ENCODE measurements at places on chromosomes 3 and 15.
A peak's percentile ranks its signal among the peaks of the same experiment; 100 is the strongest.

DNA sequence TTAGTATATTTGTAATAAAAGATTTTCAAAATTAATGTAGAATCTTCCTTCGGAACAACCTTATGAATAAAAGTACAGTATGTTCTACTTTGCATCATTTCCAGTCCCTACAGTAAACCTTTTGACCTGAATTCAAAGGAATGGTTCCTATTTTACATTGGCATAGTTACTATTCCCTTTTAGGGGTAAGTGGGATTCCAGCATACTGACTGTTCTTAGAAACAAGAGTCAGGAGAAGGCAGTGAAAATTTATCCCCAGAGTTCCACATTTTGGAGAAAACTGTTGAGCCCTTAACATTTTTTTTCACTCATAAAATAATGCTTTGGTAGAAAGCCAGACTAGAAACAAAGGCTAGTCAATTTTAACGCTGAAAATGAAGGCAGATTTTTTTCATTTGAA lies 78.1 kb downstream of the P3H2 start:
- no peak for DNase-seq

DNA sequence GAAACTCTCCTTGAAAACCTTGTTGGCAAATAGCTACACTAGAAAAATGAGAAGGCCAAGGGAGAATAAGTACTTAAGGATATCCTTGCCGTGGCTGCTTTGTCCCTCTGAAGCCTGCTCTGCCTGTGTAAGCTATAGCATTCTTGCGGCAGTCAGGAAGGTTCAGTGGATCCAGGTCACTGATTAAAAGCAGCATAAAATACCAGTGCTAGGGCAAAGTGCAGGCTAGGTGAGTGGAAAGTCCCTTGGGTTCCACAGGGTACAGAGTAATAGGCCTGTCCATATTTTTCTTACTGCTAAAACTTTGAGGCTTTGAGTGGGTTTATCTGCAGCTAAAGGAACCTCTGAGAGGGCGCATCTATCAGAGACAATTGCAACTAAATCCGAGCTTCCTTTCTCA lies 10.3 kb downstream of the CXCR6 start:
- DNase-seq: no peak

DNA sequence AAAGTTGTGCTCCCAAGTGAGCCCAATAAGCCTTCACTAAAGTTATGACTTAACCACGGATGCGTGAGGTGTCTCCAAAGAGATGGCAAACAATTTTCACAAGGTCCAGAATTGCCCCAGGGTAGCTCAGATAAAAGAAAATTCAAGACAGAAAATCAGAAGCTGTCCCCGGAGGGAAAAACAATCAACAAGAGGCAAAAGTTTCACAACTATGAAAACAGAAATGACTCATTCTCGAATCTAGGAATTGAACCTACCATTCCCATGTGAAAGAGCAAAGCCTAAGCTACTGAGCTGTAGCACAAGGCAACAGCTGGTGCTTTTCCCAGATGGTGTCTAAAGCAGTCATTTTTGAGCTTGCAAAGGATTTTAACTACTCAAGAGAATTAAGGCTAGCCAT lies 33.5 kb upstream of the MKRN3 start:
- peak; percentile 13 for DNase-seq

- DNase-seq: no peak
Measured at GRCh38 chr3:42608581-42608980, 8.1 kb downstream of the NKTR start.

DNA sequence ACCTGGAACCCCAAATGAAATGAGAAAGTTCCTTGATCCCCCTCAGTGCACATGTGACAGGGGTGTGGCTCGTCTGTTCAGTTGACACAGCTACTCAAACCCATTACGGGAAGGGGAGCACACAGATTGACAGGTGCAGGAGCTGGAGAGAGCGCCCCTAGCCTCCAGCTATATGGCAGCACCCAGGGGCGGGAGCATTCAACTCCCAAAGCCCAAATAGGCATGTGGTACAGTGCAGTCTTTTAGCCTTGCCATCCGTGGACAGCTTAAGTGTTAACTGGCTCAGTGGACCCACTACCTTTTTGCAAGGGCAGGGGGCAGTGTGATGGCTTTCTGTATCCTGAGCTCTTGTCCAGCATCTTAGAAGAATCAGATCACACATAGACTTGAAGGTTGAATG lies 1374.2 kb upstream of the ALCAM start:
- DNase-seq: no peak

GRCh38 chr3:16842272-16843270 lies 42.2 kb upstream of the PLCL2 start:
- no peak for DNase-seq

- no peak for DNase-seq
Measured at GRCh38 chr3:40237889-40238571, 71.5 kb upstream of the EIF1B start.

DNA sequence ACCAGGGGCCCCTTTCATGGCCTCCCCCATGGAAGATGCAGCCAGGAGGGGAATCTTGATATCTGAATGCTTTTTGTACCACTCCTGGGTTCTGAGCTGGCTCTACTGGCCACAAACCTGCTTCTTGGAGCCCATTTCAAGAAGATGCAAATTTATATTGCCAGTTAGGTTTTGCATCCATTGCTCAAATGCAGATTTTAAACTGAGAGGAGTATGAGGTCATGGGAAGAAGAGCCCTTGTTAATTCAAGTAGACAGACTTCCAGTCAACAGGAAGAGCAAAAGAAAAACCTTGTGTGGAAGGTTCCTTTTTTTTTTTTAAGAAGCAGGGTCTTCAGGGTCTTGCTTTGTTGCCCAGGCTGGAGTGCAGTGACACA lies 133.5 kb downstream of the PDZRN3 start:
- no peak for DNase-seq

DNA sequence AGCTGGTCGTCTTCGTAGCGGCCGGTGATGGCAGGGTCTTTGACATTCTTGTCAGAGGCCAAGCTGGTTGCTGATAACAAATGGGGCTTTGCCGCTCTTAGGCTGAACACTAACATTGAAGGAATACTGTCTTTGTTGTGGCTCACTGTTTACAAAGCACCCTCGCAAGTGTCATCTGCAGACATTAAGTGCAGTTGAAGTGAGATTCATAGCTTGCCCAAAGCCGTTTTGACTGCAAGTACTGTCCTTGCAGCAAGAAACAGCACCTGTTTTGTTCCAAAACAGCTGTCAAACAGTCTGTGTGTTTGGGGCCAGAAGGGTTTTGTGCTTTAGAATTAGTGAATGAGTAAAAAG lies 568 bp downstream of the SENP2 start:
- DNase-seq: no peak

DNA sequence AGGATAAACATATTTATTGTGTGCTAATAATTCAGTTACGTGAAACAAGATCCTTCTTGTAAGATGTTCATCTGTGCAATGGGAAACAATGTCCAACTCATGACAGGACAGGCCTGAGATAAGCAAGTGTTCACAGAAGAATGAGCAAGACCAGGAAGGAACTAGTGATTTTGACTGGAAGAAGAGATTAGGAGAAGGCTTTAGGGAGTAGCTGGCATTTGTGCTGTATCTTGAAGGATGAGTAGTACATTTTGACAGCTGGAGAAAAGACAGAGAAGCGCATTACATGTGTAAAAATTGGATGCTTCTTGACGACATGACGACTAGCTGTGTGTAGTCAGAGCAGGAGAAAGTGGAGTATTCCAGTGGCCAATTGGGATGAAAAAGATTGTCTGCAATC lies 48.4 kb downstream of the GBE1 start:
- no peak for DNase-seq

DNA sequence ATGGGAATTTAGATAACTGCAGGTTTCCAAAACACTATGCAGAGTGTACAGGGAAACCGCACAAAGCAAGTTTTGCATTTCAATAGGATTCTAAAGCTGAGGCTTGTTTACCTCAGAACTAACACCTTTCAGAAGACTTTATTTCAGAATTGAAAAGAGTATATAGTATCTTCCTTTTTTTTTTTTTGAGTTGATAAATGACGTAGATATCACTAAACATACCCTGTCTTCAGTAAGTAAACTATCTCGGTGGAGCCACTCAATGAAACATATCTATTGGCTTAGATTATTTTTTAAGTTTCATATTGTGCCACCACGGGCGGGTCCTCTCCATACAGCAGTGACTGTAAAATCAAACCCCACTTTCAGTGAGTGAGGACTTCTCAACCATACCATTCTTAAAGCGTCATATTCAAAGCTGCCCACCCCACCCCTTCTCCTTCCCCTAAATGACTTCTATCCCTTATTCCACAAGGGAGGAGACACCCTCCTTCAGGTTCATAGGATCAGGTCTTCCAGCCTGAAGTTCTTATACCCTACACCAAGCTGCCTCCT lies 2.0 kb upstream of the TBL1XR1 start:
- DNase-seq: no peak

- no peak for DNase-seq
Measured at GRCh38 chr3:127520993-127521392, 69.5 kb downstream of the TPRA1 start.

DNA sequence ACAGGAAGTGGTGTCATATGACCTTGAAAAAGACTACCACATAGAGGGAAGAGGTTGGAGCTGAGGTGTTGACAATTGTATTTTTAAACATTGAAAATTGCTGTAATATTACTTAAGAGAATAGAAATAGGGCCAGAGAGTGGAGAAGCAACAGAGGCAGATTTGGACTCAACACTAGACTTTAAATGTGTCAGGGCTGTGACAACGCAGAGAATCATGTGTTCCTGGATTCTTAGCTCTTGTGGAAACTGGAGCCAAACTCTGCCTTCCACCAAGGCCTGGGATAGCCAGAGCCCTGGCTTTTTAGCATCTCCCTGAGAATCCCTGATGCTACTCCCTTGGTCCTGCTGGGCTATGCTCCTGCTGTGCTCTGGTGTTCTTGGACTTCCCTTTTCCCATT lies 277.5 kb downstream of the KCNH8 start:
- DNase-seq: no peak

DNA sequence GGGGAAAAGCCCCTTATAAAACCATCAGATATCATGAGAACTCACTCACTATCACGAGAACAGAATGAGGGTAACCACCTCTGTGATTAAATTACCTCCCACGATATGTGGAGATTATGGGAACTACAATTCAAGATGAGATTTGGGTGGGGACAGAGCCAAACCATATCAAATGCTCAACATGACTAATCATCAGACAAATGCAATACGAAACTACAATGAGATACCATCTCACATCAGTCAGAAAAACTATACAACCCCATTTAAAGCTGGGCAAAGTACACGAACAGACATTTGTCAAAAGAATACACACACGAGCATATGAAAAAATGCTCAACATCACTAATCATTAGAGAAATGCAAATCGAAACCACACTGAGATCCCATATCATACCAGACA lies 67.7 kb downstream of the SCAPER start:
- DNase-seq: no peak

- no peak for DNase-seq
Measured at GRCh38 chr3:25460751-25461150, 32.7 kb downstream of the RARB start.

DNA sequence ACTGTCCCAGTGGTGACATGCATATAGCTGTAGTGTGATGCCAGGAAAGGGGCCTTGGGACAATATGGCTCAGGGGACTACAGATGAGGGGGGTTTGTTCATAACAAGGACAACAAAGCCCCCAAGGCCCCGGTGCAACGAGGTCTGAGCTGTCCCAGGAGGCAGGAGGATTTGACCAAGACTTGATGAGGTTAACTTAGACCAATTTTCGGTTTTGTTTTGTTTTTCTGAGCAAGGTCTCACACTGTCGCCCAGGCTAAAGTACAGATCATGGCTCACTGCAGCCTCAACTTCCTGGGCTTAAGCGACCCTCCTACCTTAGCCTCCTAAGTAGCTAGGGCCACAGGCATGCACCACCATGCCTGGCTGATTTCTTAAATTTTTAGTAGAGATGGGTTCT lies 23.8 kb downstream of the EFCAB12 start:
- DNase-seq: no peak

- DNase-seq: peak; percentile 74
Measured at GRCh38 chr3:195001961-195002861, 268.7 kb downstream of the XXYLT1 start.

DNA sequence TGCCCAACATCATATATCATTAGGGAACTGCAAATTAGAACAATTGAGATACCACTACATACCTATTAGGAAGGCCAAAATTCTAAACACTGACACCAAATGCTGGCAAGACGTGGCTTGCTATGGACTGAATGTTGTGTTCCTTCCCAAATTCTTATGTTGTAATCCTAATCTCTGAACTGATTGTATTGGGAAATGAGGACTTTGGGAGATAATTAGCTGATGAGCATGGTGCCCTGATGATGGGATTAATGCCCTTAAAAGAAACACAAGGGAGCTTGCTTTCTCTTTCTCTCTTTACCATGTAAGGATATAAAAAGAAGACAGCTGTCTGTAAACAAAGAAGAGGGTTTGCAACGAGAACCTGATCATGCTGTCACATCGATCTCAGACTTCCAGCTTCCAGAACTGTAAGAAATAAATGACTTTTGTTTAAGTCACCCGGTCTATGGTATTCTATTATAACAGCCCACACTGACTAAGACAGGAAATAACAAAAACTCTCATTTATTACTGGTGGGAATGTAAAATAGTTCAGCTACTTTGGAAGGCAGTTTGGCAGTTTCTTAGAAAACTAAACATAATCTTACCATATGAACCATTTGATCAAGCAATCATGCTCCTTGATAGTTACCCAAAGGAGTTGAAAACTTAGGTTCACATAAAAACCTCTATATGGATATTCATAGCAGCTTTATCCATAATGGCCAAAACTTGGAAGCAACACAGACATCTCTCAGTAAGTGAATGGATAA lies 458.3 kb upstream of the CBLB start:
- DNase-seq: no peak

DNA sequence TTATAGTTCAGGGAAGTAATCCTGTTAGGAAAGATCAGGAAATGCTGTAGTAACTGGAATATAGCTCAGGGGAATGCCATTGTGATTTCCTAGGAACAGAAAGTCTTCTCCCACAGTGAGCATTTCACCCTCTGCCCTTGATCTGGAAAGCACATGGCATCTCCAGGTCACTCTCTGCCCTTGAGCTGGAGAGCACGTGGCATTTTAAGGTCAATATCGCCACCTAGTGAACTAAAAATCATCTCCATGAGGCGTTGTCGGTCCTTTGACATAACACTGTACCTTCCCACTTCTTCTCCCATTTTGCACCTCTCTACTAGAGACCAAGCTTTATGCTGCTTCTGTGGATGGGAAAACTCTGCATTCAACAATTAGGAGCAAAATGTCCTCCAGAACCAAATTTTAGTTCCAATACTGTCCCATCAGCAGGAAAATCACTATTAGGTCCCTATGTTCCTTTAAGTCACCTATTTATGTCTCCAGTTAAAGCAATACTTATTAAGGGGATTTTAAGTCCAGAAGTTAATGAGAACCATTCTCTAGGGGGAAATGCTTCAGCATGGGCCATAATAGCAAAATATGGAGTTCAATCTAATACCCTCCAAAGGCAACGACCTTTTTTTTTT lies 54.7 kb upstream of the GK5 start:
- DNase-seq: peak; percentile 26

DNA sequence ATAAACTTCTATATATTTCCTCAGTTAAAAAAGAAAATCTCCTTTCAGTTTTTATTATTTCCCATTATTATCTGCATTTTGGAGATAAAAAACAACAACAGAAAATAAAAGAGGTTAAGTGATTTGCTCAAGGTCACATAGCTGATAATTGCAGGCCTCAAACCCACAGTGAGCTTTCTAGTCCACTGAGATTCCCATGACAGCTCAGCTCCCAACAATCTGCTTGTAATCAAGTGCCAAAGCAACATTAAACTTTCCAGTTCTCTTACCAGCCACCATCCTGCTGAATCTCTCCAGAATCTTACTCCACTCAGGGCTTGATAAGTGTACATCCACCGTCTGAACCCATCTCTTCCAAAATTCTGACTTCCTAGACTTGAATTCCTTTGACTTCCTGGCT lies 318.2 kb upstream of the SEMA6D start:
- no peak for DNase-seq
